ENCODE measurements at places on chromosomes 5 and 9.
A peak's percentile ranks its signal among the peaks of the same experiment; 100 is the strongest.

DNA sequence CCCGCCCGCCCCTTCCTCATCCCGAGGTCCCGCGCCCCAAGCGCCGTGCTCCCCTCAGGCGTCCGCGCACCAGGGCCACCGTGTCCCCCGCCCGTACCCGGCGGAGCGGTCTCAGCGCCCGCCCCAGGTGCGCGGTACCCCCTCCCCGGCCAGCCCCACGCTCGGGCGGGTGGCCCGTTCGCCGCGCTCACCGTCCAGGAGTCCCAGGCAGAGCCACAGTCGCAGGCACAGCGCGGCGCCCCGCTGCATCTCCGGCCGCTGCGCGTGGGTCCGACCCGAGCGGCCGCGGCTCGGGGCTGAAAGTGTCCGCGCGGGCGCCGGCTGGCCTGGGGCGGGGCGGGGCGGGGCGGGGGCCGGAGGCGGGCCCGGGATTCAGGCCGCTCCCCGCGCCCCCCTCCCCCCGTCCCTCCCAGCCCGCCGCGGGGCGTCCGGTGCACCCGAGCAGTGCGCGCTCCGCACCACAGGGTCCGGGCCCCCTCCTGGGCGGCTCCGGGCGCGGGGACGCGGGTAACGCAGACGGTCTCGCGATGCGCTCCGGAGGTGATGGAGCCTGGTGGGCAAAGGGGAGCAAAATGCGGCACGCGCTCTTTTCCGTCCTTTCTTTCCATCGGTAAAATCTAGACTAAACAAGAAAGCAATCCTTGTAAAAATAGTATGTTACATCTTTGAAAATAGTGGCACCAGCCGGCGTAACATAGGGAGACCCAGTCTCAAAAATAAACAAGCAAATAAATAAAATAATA is at the start of gene FLT4:
Gene FLT4 (minus strand): TSS at position 304 of the 743 bp plus-strand sequence. CDS start 55 bp downstream, at position 249.
- DNase-seq = no peak

DNA sequence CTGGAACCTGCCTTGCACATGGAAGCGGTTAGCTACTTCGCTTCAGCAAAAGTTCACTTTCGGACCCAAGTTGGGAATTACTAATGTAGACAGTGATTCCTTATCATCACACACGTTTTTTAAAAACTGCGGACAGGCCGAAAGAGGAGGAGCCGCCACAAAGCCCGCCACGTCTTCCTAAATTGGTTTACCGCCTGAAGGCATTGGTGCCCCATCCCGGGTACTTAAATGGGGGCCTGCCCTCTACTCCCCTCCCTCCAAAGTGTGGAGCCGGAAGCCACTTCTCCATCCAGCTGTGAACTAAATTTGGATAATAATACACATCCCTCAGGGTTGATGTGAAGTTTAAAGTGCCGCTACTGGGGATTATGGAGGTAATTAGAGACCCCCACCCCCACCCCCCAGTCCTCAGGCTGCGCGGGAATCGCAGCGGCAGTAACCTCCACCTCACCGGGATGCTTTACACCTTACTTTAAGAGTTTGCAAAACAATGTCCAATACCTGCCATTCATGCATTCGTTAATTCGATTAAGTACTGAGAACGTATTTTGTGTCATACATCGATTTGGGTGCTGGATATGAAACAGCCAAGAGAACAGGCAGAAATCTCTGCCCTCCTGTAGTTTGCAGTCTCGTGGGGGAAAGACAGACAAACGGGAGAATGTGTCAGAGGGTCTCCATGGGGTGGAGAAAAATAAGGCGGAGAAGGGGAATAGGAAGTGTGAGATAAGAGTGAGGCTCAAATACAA is 937 bp upstream of the MACROH2A1 start:
- DNase-seq = no peak

DNA sequence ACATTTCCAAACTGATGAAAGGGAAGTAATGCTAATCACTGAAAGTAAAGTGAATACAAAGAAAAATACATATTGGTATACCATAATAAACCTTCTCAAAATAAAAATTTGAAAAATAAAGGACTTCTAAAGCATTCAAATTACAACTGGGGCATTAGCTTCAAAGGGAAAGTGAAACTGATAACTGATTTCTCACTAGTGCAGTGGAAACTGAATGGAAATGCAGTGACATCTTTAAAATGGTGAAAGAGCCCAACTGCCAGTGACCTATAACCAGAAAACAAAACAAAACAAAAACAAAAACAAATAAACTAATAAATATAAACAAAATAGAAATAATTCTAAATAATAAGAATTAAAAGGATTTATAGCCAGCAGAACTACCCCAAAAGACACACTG is 297.5 kb upstream of the GRIN3A start:
- DNase-seq = no peak

- peak; percentile 34 for DNase-seq
Observed at GRCh38 chr9:22100626-22101025, 91.5 kb upstream of the CDKN2B start.

- DNase-seq = no peak
Observed at GRCh38 chr5:145990170-145990569, 53.8 kb downstream of the SH3RF2 start.

DNA sequence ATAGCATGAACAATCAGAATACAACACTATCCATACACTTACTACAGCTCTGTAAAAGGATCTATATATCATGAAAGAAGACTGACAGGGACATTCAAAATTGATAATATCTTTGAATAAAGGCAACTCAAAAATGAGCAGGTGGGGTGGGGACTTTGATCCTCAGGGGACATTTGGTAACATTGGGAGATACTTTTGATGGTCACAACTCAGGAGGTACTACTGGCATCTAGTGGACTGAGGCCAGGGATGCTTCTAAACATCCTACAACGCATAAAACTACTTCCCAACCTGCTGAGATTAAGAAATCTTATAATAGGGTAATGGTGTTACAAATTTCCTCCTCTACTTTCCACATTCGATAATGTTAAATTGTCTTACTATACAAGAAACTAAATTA is 243.9 kb downstream of the ARL15 start:
- no peak for DNase-seq

DNA sequence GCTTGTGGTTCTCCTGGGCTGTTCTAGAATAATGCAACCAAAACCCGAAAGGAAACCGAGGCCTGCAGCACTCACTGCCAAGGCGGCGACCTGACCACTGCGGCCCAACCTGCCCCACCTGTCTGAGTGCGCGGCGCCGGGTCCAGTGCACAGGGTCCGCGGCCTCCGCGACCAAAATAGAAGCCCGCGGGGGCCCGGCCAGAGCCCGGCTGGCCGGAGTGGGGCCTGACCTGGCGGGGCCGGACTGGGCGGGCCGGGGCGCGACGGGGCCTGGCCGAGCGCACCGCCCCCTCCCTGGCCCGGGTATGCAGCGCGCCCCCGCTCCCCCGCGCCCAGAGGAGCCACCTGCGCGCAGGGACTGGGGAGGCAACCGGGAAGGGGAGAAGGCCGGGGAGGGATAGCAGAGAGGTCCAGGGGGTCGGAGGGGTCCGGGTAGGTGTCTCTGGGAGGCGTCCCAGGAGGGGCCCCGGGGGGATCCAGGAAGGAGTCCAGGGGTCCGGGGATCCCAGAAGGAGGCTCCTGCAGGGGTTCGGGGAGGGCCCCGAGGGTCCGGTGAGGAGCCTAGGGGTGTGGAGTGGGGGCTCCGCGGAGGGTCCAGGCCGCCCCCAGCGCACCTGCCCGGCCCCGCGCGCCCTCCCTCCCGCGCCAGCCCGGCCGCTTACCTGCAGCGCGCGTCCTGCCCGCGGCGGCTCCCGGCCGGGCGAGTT is 503 bp downstream of the SEMA4D start:
- DNase-seq = no peak

GRCh38 chr9:70954596-70955143 is 166.8 kb downstream of the TRPM3 start:
- no peak for DNase-seq

- no peak for DNase-seq
Observed at GRCh38 chr5:125190232-125191087, 444.0 kb upstream of the ZNF608 start.

DNA sequence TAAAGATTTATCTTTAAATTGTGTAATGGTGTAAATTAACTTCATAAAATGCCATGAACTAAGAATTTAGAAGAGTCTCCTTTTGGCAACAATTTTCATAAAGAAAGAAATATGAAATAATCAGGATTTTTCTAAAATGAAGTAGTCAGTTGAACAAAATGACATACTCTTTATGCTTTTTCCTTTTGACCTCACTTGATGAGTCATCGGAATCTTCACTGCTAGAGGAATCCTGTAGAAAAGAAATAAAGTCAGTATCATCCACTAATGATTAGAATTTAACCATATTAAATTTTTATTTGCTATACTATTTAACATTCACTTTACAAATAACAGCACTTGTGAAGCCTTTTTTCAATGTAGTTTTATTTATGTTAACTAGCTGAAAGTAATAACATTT is 26.1 kb downstream of the CHD1 start:
- no peak for DNase-seq

- no peak for DNase-seq
Observed at GRCh38 chr9:134989206-134990065, 71.7 kb upstream of the FCN1 start.

DNA sequence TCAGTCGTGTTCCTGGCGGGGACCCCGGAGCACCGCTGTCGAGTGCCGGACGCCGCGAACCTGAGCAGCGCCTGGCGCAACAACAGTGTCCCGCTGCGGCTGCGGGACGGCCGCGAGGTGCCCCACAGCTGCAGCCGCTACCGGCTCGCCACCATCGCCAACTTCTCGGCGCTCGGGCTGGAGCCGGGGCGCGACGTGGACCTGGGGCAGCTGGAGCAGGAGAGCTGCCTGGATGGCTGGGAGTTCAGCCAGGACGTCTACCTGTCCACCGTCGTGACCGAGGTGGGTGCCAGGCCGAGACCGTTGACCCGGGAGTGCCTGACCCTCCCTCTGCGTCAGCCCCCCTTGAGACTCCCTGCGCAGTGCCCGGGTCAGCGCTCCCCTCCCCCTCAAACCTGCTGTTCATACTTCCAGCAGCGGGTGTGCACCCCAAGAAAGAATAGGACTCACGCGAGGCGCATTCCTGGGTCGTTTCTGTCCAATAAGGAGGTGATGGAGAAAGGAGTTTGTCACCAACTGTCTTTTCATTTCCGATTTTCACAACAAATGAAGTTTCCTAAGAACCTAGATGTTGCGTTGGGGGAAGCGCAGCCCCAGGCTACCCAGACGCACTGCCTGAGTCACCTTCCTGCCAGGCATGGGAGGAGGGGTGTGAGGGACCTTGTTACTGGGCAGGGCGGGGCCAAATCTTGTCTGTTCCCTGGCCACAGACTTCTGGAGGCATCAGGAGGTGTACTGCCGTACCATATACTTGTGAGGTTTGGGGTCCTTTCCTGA is 722 bp downstream of the SLC22A4 start:
- peak; percentile 11 for DNase-seq

- DNase-seq = no peak
Observed at GRCh38 chr5:123300266-123300665, 122.9 kb downstream of the CEP120 start.
